Stimulated activated CD8-positive, alpha-beta memory T cell treated with anti-CD3 and anti-CD28 coated beads, Interleukin-12 subunit alpha, Interleukin-12 subunit beta, amount 100 ng/mL, for 4 hours (primary cell): ENCODE measurements at places on chromosomes 13 and 19.

DNA sequence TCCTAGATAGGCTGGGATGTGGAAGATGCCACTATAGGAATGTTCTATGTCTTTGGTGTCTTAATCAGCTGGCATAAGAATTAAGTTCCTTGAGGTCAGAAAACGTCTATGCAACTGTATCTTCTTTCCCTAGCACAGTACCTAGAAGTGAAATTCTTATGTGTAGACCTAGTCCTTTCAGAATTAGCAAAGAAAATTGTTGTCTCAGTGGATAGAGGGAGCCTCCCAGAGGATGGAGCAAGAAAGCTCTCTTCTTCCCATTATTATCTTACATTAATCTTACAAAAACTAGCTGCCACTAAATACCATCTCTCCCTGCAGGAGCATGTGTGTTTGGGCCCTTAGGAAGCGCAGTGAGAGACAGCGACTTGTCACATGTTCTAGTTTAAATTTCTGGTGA is 11.6 kb downstream of the CLDN10 start:
- DNase-seq, result no peak

GRCh38 chr13:105783261-105783660 is 752.2 kb downstream of the EFNB2 start:
- no peak for DNase-seq

- no peak for DNase-seq
Observed at GRCh38 chr19:30640252-30640965, 268.2 kb downstream of the ZNF536 start.

DNA sequence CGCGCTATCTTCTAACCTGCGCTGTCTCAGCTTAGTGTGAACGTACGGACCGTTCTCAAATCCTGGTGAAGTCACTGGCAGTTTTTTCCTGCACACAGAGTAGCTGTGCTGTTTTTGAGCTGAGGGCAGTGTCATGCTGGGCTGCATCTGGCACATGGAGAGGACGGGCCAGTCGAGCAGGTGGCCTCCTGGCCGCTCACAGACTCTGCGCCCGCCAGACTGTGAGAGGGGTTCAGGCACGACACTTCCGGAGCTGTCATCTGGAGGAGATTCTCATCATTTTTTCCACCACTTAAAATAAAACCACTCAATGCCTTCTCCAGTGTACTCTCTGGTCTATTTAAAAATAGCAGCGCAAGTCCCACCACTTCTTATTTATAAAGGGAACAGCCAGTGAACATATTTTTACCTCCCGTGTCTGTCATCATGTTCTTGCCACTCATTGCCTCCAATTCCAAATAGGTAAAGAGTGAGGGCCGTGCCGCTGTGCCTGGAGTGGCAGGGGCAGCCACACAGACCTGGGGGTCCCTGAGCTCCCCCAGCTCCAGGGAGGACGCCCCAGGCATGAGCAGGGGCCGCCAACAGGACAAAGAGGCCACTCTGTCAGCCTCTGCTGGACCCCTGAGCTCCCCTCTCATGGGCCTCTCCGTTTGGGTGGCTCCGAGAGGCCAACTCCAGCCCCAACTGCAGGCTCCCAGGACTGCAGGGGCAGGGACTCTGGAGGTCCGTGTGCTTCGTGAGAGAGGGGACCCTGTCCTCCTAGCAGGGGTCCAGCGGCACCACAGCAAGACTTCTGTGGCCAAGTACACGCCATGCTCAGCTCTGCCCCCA is 36.9 kb upstream of the GRTP1 start:
- no peak for DNase-seq

DNA sequence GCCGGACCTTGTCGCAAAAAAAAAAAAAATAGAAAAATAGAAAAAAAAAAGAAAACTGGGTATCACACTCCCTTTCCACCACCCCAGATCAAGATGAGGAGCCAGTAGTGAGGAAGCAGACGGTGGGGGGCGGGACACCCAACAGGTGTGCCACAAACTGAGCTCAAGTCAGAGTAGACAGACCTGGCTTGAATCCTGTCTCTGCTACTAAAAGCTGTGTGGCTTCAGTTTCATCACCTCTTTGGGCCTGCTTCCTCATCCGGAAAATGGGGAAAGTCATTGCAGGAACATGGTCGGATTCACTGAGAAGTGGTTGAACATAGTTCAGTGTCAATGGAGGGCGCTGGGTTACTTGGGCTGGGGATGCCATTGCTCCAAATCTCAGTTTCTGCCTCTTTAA is 2.9 kb downstream of the HIF3A start:
- DNase-seq, result no peak

DNA sequence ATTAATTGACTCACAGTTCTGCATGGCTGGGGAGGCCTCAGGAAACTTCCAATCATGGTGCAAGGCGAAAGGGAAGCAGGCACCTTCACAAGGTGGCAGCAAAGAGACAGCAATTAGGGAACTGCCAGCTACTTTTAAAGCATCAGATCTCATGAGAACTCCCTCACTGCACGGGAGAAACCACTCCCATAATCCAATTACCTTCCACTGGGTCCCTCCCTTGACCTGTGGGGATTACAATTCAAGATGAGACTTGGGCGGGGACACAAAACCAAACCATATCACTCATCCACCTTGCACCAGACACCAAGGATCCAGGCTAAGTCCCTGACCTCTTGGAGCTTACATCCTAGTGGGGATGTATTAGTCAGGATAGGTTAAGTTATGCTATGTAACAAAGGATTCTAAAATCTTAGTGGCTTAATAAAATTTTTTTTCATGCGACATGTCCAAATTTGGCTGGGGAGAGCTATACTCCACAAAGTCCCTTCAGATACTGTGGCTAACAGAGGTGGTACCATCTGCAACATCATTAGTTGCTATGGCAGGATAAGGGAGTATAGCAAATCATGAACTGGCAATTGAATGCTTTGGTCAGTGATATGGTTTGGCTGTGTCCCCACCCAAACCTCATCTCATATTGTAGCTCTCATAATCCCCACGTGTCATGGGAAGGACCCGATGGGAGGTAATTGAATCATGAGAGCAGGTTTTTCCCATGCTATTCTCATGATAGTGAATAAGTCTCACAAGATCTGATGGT is 8.3 kb upstream of the FAM187B start:
- no peak for DNase-seq

- DNase-seq, result no peak
Observed at GRCh38 chr13:31903111-31903815, 128.3 kb upstream of the FRY start.

- no peak for DNase-seq
Observed at GRCh38 chr13:50126263-50126992, 111.2 kb downstream of the KCNRG start.

DNA sequence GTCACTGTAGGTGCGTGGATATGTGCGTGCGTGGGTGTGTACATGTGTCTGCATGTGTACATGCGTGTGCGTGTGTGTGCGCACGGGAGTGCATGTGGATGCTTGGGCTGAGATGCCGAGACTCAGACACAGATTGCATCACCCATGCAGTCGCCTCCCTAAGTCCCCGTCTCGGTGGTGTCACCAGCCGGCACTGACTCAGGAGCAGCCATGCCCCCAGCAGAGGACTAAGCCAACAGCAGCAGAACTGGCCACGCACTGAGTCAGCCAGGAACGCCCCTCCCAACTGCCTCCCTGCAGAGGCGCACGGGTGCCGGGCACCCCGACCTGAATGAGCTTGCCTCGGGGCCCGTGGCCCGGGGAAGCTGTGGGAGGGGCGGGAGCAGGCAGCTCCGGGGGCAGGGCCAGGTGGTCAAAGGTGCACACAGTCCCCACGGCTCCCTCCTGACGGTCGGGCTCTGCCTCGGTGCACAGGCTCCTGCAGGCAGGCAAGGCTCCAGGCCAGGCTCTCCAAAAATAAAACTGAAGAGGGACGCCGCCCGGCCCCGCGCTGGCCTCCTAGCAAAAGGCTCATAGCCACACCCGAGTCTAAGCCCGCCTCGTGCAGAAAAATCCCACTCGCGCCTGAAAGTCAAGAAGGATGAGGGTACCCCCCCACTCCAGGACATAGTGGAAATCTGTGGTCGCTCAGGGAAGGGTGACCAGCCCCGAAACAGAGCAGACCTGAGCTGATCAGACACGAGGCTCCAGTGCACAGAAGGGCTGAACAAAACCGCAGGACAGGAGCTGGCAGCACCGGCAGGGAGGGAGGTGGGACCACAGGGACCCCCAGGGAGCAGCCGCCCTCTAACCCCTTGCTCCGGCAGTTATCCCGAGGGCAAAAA is 49.2 kb downstream of the GADD45B start:
- DNase-seq, result no peak

DNA sequence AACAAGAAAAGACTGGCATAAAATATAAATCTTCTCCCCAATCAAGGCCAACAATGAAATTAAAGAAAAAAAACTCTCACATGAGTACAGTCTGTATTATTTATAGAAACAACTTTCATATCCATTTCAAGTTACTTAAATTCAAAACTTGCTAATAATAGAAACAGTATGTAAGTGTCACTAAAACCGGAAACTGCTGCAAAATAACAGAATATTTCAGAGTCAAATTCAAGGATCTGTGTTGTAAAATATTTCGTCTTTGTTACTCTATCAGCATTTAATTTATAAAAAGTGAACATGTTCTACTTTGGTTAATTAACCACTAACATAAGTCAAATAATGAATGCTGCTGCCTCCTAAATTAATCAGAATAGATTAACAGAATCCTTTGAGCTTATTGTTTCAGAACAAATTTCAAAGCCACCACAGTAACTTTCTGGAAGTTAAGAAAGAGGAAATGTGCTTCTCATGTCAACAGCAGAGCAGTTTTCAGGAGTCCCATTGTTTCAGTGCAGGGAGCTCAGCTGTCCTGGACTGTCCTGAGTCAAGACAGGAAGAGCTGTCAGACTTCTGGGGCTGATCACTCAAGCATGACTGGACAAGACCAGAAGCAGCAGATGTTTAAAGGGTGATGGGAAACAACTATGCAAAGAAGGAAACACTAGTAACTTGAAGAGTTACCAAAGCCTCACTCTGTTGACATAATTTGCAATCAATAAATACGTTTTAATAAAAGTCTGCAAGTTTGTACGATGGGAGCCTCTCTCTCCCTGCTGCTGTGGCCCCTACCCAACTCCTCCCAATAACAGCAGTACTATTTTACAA is 76.9 kb downstream of the FOXO1 start:
- DNase-seq, result no peak

DNA sequence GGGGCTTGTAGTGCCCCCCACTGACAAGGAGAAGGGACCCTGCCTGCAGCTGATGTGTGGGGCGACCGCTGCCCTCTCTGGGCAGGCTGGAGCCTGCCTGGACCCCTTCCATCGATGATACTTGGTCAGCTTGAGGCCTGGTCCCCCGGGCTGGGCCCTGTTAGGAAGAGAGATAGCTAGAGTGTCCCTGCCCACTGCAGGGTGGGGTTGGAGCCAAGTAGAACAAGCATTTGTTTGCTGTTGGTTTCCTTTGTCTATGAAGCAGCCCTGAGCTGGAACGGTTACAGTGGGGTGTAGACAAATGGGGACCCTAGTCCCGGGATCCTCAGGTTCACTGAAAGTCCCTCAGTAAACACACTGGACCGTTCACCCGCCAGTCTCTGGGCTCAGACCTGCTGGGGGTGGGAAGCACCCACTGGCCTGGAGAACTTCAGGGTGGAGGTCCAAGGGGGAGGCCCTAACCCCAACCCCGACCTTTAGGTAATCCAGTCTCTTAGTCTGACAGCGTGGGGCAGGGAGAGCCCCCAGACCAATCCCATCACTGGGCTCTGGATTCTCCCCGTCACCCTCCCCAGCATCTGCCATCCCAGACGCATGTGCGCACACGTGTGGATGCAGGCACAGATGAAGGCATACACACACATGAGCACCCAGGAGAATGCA is 204.8 kb upstream of the ZNF536 start:
- DNase-seq, result no peak

DNA sequence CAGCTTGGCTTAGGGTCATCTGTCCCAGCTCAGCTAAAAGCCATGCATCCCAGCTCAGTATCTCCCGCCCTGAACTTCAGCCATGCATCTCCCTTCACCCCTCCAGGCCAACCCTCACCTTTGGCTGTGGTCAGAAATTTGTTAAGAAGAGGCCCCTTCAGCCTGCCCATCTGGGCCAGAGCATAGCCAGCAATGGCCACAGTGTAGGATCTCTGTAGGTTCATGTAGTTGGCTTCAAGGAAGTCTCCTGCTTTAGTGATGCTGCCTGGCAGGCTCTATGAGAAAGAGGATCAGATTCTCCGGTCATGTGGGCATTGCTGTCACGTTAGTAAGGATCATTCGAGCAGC is 16.6 kb upstream of the TNFSF14 start:
- no peak for DNase-seq

GRCh38 chr19:10984166-10984735 is 23.4 kb downstream of the SMARCA4 start:
- DNase-seq, result no peak

GRCh38 chr19:33424181-33424580 is 50.7 kb downstream of the CEBPG start:
- DNase-seq, result no peak

DNA sequence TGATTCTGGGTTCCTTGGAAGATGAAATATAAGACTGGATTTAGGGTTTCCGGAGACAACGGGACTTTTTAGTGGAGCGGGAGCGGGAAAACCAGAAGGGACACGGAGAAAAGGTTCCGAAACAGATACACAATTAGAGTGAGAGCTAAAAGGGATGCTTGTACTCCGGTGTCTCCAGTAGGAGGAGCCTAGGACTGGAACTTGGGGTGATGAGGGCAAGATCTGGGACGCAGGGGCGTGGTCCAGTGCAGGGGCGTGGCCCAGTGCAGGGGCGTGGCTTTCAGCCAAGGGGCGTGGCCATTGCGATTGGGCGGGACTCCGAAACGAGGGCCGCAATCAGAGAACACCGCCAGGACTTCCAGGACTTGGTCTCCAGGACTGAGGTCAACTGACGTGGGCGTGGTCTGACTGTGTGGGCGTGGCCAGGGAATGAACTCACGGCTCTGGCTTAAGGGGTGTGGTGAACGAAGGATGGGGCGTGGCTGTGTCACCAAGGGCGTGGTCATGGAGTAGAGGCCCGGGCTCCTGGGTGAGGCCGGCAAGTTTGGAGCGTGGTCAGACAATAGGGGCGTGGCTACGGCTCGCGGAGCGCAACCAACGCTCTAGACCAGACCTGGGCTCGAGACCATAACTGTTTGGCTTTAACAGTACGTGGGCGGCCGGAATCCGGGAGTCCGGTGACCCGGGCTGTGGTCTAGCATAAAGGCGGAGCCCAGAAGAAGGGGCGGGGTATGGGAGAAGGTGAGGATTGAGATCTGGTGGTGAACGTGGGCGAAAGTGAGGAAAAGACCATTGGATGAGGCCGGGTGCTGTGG is at the start of gene DKKL1:
DKKL1 (plus strand) TSS at position 610 of the 815 bp plus-strand sequence; CDS start at position 732, 122 bp downstream.
- peak; percentile 33 for DNase-seq

- DNase-seq, result no peak
Observed at GRCh38 chr19:50203281-50204080, at the start of gene MYH14. Gene MYH14 (plus strand): TSS chr19:50203622. CDS start chr19:50210366, 6,744 bp downstream.

GRCh38 chr19:5293612-5294378 is 46.8 kb downstream of the PTPRS start:
- no peak for DNase-seq

GRCh38 chr19:45589768-45590167 is 5.2 kb upstream of the OPA3 start:
- no peak for DNase-seq
